NB4 (cell line): ENCODE measurements at places on chromosomes 2 and 18.

DNA sequence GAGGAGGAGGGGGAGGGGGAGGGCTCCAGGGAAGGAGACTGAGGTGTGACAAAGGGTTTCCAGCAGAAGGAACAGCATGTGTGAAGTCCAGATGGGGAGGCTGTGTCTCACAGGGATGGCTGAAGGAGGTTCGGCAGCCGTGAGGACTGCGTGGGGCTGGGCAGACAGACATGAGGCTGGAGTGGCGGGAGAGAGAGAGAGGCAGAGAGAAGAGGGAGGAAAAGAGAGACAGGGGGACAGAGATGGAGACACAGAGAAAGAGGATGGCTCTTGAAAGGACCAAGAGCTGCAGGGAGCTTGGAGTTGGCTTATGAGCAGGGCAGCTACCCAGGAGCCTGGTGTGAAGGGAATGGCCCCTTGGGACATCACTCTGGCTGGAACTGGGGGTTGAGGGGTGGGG, 138.9 kb upstream of the ASB18 start:
- no peak for DNase-seq

DNA sequence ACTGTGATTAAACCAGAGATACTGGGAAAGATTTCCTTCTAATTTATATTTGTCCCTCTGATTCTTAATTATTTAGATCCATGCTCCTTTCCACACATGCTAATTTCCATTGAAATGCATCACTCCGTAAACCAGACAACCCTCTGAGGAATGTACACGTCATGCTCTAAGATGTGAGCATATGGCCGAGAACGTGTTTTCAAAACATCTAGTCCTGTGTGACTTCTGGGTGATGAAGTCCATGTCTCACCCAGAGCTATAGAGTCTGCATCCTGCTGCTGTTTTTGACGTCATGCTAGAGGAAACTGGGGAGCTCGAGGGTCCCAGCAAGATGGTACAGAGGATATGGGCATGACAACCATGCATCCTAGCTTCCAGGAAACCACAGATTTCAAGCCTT, 53.6 kb downstream of the CAPN13 start:
- DNase-seq: no peak

DNA sequence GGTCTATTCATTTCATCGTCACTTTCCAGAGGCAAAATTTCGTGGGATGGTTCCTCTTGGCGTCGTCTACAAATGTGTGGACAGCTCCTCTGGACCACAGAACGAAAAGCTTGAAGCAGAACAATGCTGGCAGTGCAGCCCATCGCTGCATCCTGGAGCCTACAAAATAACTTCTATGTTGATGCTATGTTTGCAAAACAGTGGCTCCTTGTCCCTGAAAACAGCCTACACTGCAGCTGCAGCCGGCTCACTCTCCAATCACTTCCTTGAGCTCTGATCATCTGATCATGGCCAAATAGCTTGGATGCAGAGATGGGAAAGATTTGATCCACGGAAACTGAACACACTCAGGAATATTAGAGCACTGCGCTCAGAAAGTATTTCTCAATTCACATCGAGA, 60.0 kb downstream of the DOCK10 start:
- DNase-seq: no peak

- DNase-seq: no peak
Observed at GRCh38 chr2:231680285-231680991, 27.9 kb upstream of the PTMA start.

- DNase-seq: no peak
Observed at GRCh38 chr2:218002845-218003180, at the start of gene TNS1. TNS1 (minus strand) TSS chr2:218002995; CDS start chr2:218002872, 123 bp downstream.

DNA sequence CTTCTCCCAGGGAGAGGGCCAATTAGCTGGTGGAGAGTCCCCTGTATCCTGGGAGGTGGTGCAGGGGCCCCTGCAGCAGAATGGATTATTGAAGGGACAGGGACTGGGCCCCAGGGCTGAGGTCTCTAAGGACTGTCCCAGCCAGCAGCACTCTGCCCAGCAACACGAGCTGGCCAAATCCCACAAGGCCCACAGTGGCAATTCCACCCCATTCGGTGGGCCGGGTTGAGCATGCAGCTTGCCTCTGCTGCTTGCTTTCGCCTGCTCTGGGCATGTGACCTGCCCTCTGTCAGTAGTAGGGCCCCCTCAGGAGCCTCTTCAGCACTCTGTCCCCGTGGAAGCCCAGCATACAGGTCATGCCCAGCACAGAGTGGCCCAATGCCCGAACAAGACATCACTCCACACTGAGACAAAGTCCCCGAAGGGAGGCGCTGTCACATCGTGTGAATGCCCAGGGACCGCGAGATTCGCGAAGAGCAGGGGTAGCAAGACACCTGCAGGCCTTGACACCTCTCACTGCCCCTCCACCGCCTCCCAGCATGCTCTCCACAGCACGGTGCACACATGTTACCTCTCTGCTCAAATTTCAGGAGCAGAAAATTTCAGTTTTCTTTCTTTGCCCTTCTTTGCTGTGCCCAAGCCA, 65.4 kb downstream of the CRACDL start:
- DNase-seq: no peak

GRCh38 chr2:144517866-144518747, 1.8 kb downstream of the ZEB2 start:
- DNase-seq: peak; percentile 67

DNA sequence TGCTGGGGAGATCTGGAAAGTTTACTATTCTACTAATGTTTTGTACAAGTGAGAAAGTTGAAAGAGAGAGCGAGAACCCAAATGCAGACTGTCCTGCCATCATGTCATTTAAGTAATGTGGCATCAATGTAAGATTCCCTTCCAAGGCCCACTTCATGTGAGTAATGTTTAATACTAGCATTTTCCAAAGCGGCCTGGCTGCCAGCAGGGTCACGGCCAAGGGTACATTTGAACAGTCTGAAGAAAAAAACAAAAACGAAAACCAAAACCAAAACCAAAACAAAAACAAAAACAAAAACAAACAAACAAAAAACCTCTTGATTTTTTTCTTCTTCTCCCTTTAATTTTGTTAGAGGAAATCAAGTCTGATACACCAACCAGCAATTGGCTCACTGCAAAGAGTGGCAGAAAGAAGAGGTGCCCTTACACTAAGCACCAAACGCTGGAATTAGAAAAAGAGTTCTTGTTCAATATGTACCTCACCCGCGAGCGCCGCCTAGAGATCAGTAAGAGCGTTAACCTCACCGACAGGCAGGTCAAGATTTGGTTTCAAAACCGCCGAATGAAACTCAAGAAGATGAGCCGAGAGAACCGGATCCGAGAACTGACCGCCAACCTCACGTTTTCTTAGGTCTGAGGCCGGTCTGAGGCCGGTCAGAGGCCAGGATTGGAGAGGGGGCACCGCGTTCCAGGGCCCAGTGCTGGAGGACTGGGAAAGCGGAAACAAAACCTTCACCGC, 2.2 kb downstream of the HOXD10 start:
- DNase-seq: peak; percentile 80

DNA sequence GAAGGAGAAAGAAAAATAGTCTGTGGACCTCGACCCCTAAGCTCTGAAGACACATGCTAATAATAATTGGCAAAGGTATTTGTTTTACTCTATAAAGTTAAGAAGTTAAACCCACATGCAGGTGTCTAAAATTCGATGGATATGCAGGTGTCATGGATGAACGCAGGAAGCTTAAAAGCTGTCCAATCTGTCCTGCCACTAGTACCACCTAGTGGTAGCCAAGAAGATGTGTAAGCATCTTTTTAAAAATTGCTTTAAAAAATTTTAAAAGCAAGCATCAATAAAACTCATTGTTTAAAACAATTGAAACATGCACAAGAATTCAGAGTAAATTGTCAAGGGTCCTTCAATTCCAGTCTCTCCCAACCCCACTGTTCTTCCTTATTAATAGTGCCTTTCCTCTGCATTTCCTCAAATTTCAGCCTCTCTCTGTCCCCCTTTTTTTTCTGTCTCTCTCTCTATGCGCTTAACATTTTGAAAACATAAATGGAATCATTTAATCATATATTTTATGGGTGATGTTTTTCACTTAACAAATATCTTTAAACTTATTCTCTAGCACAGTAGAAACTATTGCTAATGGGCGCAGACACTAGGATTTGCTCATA, 30.6 kb upstream of the PPP3R1 start:
- DNase-seq: peak; percentile 57

DNA sequence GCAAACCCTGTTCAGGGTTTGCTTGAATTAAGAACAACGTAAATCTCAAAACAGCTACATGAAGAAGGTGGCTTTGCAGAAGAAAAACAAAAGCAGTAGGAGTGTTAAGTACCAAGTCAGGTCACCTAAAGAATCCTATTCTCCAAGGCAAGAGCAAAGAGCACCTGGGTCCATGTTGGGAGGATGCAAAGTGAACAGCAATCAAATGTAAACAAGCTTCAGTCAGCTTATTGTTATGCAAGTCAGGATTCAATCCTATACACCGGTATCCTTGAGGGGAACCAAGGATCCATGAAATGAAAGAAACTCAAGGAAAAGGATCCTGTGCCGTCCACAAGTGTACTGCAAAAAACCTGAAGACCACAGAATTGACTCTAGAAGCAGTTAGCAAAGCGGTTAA, 261.0 kb upstream of the DDX18 start:
- no peak for DNase-seq

DNA sequence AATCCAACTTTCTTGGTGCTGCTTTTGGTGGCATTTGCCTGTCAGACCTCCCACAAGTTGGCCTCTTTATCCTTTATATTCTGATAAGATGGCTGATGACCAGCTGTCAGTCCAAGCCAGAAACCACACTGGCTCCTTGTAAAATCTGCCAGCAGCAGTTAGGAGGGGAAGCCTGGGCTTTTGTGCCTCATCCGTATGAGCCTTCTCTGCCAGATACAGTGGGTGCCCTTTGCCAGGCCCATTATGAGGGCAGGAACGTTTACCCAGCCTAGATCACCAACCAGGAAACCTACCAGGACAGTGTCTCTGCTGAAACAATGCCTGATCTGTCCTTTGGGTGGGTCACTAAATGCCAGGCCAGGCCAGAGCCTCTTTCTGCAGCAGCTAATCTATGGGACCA, 202.9 kb upstream of the SP5 start:
- no peak for DNase-seq
